Activated naive CD8-positive, alpha-beta T cell treated with anti-CD3 and anti-CD28 coated beads, Interleukin-2, amount 10 ng/mL, durations not matched to agents 7 days and 5 days (primary cell): ENCODE measurements at places on chromosomes 5 and 9. TPM values are rescaled to one million over a fixed set of nuclear protein-coding genes. Genes with fewer than 3 reads are reported as not detected.
A peak's percentile ranks its signal among the peaks of the same experiment; 100 is the strongest.

GRCh38 chr5:149762958-149763630 lies 33.0 kb downstream of the PPARGC1B start:
- no peak overlapping the region for H3K27ac ChIP-seq
- no peaks in the 10 kb centered on the region for H3K27me3 ChIP-seq
- peaks cover 8% of the 10 kb centered on the region for H3K4me1 ChIP-seq
- no peak for DNase-seq

DNA sequence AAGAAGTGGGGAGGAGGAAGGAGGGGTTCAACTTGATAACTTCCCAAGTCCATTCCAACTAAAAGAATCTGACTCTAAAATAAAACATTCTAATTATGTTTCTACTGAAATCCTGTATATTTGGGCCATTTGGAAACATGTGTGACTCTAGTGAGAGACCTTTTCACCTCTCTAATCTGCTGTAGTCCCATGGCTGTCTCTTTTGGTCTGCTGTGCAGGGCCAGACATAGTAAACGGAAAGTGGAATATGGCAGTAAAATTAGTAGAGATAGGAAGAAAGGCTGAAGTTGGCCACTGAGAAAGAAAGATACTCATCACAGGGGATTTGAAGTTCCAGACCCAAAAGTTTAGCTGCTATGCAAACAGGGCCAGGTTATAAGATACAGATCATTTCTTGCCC lies 15.9 kb downstream of the RFX3 start:
- peaks cover 16% of the 10 kb centered on the region for H3K4me1 ChIP-seq
- no peak overlapping the region for H3K4me3 ChIP-seq
- H3K36me3 ChIP-seq, result peaks cover 5% of the 10 kb centered on the region
- no peak overlapping the region for H3K27ac ChIP-seq

DNA sequence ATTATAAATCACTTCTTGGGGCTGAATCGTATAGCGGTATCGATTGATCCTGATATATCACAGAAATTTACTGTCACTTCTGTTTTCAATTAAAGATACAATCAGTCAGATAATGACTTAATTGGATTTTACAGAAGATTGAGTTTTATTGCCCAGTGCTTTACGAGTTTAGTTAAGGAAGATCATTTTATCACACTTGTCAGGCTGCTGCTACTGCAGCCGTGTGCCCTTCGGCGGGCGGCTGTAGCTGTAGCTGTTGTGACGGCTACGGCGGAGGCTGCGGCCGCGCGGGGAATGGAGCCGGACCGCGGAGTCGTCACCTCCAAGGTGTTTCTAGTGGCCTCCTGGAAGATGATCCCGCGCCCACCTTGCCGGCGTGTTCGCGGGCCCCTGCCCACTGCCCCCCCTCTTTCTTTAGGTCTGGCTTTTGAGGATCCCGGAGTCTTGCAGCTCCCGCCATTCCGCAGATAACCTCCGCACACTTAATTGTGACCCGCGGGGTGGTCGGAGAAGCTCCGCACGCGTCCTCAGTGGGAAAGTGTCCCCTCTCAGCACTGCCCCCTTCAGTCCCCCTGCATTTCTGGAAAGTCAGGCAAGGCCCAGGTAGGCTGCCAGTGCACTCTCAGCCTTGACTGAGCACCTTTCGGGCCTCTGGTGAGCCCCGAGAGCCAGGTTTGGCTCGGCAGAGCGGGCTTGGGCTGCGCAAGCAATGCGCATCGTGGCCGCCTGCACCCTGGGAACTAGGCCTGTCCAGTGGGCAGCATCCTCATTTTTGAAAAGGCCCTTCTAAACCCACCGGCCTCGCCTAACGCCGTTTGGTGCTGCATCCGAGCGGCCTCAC lies 6.9 kb upstream of the DMRT3 start:
- no peak for DNase-seq
- peaks cover 3% of the 10 kb centered on the region for H3K36me3 ChIP-seq
- H3K4me3 ChIP-seq, result no peak overlapping the region

DNA sequence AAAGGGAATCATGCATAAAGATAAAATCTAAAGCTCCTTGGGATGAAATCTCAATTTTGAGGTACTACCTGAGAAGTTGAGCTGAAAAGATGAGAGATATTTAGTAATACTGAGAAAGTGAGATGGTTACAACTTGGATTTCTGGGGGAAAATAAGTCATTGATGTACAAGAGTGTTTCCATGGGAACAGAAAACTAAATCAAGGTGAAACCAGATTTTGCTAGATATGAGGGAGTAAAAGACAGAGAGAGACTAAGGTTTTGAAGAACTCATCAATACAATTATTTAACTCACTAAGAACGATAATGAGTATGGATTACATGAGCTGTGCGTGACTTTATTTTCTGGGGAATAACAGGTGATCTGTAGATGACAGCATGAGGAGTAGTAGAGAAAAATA lies 10.2 kb upstream of the ST8SIA4 start:
- peaks cover 20% of the 10 kb centered on the region for H3K36me3 ChIP-seq
- no peak overlapping the region for H3K4me3 ChIP-seq
- peaks cover 7% of the 10 kb centered on the region for H3K4me1 ChIP-seq
- no peak for DNase-seq
- no peak overlapping the region for H3K27ac ChIP-seq

DNA sequence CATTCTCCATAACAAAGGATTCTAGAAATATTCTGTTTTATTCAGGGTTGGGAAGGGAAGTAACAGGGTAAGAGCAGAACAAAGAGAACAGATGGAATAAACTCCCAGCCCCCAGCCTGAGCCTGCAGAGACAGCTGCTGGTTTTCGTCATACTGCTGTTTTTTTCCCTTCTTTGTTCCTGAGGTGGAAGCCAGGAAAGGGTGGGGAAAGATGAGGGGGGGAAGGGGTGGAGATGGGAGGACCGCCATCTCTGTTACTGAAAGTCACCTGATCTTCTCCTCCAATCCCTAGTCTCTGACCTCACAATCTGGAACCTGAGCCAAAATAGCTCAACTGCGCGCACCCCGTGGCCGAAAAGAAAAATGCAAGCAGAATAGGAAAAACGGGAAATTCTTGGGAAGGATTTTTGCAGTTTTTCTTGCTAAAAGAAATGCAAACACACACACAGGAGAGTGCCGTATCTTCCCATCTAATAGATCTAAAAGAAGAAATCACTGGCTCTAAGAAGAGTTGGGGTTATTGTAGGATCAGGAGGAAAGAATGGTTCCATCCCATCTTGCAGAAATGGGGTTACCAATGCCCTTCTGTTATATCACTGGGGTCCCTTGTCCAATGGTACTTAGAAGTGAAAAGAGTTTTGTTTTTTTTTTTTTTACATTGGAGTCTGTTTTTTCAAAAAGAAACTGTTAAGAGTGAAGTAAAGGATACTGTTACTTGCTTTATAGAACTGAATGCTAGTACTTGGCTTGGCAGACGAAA lies 57.9 kb downstream of the DIAPH1 start:
- no peaks in the 10 kb centered on the region for H3K27me3 ChIP-seq
- no peak overlapping the region for H3K4me3 ChIP-seq
- peaks cover 22% of the 10 kb centered on the region for H3K4me1 ChIP-seq
- DNase-seq, result no peak
- H3K36me3 ChIP-seq, result peaks cover 29% of the 10 kb centered on the region

DNA sequence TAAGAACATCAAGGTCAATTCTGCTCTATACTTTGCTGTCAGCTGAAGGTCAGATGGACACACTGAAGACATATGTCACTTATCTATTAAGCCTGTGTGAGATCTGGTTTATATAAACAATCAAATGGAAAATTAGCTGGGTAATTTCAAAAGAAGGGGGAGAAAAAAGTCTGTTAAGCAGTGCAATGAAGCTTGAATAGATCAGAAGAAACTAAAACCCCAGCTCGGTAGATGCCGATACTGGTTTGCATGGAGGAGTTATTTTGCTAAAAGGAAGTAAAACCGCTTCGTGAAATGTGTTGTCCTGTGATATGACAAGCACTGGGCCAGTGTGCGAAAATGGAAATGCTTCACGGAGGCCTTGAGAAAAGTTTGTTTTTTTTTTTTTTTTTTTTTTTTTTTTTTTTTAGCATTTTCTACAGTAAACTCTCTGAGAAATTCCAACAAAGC lies 148.8 kb downstream of the MEF2C start:
- H3K27ac ChIP-seq, result no peak overlapping the region
- peak overlapping the region; percentile 5 for H3K4me3 ChIP-seq
- no peaks in the 10 kb centered on the region for H3K36me3 ChIP-seq
- peaks cover 3% of the 10 kb centered on the region for H3K27me3 ChIP-seq
- no peak for DNase-seq

The SAXO1 gene
- total RNA-seq, result 0.43 TPM

GRCh38 chr9:38431116-38431515 lies 6.9 kb upstream of the IGFBPL1 start:
- H3K27ac ChIP-seq, result no peak overlapping the region
- H3K36me3 ChIP-seq, result no peaks in the 10 kb centered on the region
- no peak for DNase-seq
- H3K4me1 ChIP-seq, result peaks cover 9% of the 10 kb centered on the region
- H3K27me3 ChIP-seq, result peaks cover 20% of the 10 kb centered on the region

The BNC2 gene
- total RNA-seq, result not detected

GRCh38 chr5:74500110-74500917 lies 140.2 kb downstream of the ENC1 start:
- peaks cover 5% of the 10 kb centered on the region for H3K27me3 ChIP-seq
- no peaks in the 10 kb centered on the region for H3K36me3 ChIP-seq
- no peaks in the 10 kb centered on the region for H3K4me1 ChIP-seq
- H3K27ac ChIP-seq, result no peak overlapping the region
- no peak overlapping the region for H3K4me3 ChIP-seq

DNA sequence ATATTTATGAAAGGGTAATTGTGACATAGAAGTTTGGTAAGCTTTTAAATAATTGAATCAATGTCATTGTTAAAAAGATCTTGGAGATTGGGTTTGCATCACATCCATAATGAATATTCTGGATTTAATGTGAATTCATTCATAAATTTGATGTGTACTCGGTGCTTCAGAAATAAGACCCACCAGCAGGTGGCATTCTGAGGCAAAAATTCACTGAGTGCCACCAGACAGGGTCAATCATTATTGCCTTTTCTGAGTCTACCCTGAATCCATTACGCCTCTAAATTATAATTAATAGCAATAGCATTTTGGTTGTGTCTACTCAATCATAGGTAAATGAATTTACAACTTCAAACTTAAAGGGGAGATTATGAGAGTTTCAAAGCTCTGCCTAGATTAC lies 1.0 kb downstream of the TRPC7 start:
- H3K4me1 ChIP-seq, result peaks cover 1% of the 10 kb centered on the region
- H3K27me3 ChIP-seq, result no peaks in the 10 kb centered on the region
- no peaks in the 10 kb centered on the region for H3K36me3 ChIP-seq
- no peak for DNase-seq

GRCh38 chr5:111478266-111478665 lies 34.1 kb downstream of the STARD4 start:
- DNase-seq, result no peak
- no peaks in the 10 kb centered on the region for H3K4me1 ChIP-seq
- H3K36me3 ChIP-seq, result peaks cover 28% of the 10 kb centered on the region
- no peak overlapping the region for H3K4me3 ChIP-seq

- peaks cover 2% of the 10 kb centered on the region for H3K27me3 ChIP-seq
- H3K4me3 ChIP-seq, result no peak overlapping the region
- no peak overlapping the region for H3K27ac ChIP-seq
These were observed 10.5 kb downstream of the ARSK start for GRCh38 chr5:95565280-95565920.

The EPB41L4A gene
- 1.0 TPM for total RNA-seq

The CARD9 gene
- total RNA-seq, result 0.61 TPM

- H3K27ac ChIP-seq, result no peak overlapping the region
- no peaks in the 10 kb centered on the region for H3K36me3 ChIP-seq
- no peaks in the 10 kb centered on the region for H3K4me1 ChIP-seq
- H3K27me3 ChIP-seq, result peaks cover 2% of the 10 kb centered on the region
- no peak for DNase-seq
These were observed 35.8 kb upstream of the ATG10 start for GRCh38 chr5:81936066-81936465.

DNA sequence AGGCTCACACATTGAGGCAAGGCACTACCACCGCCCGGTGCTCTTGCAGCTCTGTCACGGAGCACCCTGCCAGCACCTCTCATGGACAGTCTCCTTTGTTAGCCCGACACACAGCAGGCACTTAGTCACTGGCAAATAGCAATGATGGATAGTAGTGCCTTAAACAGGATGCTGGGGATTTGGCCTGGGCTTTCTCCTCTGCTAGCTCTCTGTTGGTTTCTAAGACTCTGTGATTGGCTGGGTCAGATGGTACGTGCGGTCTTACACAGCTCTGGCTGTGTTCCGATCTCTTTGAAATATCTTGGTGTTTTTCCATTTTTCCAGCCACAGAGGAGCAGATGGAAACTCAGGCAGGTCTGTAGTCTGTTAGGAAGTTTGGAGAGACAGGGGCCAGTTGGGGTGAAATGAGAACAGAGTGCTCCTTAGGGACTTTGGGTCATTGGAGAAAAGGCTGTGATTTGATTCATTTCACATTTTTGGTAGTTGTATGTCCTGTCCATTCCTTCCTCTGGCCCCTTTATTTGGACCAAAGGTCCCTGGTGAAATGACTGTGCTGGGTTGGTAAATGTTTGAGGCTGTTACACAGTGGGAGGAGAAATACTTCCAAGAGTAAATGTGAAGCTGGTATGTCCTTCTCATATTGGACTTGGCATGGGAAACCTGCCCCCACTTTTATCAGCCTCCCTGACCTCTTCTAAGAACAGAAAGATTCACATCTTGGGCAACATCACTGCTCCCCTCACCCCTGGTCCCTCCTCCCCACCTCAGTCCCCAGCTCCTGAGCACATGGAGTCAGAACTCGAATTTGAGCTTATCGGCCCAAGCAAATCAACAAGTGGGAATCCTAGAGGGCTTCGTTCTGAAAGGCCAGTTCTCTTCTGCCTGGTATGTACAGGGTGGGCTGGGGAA lies 3.4 kb downstream of the SMIM3 start:
- H3K27ac ChIP-seq, result peak overlapping the region; percentile 89
- peaks cover 26% of the 10 kb centered on the region for H3K36me3 ChIP-seq
- peaks cover 62% of the 10 kb centered on the region for H3K4me1 ChIP-seq
- DNase-seq, result no peak
- H3K27me3 ChIP-seq, result no peaks in the 10 kb centered on the region

DNA sequence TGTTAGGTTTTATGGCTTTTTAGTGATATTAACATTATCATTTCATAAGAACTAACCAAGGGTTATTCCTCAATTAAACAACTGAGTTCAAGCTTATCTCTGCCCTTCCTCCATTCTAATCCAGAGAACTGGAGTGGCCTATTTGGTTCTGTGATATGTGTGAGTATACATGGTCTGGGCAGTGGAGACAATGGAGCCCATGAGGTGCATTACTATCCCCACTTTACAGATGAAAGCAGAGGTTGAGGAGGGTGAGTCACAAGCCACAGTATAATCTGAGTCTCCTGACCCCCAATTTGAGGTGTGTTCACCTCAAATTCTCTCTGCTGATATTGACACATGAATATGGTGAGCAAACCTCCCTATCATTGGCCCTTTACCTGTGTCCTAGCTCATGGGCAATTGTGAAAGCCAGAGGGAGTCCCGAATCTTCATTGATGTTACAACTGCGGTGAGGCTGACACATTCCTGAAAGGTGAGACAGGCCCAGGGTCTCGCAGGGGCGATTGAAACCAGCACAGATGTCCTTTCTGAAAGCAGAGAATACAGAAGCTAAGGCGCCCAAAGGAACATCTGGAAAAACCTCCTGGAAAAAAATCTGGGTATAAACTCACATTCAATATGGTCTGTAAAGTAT lies 217.2 kb downstream of the TARS1 start:
- H3K27ac ChIP-seq, result no peak overlapping the region
- H3K27me3 ChIP-seq, result no peaks in the 10 kb centered on the region
- no peaks in the 10 kb centered on the region for H3K4me1 ChIP-seq
- H3K36me3 ChIP-seq, result no peaks in the 10 kb centered on the region

GRCh38 chr9:29001006-29001405 lies 1427.7 kb upstream of the C9orf72 start:
- no peaks in the 10 kb centered on the region for H3K4me1 ChIP-seq
- no peaks in the 10 kb centered on the region for H3K36me3 ChIP-seq
- H3K4me3 ChIP-seq, result no peak overlapping the region
- H3K27ac ChIP-seq, result no peak overlapping the region
